Effector memory CD4-positive, alpha-beta T cell (primary cell): ENCODE measurements at places on chromosomes 1 and 21.

- DNase-seq: no peak
These were observed 18.9 kb downstream of the PLCH2 start for GRCh38 chr1:2495026-2495425.

DNA sequence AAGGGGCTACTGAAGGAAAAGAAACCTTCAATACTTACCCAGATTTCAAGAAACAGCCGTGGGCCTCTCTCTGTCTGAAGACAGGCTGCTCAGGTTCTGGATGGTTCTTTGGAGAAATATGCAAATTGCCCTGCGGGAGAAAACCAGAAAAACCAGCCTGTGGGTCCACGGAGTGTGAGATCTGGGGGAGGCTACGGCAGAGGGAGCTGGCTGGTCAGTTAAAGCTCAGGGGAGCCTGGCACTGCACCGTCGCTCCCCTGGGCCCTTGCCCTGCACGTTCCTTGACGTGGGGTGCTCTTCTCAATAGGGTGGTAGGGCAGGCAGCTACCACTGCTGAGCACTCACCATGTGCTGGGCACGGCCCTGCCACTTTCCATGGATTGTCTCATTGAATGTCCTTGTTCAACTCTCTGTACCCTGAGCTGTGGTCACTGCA lies 12.7 kb downstream of the TMCO4 start:
- no peak for DNase-seq

GRCh38 chr1:243253211-243253925 lies 1.7 kb downstream of the CEP170 start:
- no peak for DNase-seq

DNA sequence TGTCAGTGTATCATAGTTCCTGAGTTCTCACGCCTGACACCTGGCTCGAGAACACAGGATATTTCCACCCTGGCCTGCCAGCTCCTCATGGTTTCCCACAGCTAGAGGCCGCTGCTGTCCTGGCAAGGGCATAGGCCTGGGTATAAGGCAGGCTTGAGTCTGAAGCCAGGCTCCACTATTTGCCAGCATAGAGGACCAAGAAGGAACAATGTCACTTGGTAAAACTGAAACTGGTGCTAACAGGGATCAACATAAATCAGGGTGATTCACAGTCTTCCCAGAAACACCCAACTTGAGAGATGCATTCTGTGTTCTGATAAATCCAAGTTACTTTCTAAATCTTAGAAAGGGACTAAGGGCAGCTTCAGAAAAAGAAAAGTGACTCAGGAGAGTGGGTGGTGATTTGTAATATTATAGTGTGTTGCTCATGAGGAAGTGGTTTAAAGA lies 6.9 kb upstream of the S100A2 start:
- DNase-seq: no peak

DNA sequence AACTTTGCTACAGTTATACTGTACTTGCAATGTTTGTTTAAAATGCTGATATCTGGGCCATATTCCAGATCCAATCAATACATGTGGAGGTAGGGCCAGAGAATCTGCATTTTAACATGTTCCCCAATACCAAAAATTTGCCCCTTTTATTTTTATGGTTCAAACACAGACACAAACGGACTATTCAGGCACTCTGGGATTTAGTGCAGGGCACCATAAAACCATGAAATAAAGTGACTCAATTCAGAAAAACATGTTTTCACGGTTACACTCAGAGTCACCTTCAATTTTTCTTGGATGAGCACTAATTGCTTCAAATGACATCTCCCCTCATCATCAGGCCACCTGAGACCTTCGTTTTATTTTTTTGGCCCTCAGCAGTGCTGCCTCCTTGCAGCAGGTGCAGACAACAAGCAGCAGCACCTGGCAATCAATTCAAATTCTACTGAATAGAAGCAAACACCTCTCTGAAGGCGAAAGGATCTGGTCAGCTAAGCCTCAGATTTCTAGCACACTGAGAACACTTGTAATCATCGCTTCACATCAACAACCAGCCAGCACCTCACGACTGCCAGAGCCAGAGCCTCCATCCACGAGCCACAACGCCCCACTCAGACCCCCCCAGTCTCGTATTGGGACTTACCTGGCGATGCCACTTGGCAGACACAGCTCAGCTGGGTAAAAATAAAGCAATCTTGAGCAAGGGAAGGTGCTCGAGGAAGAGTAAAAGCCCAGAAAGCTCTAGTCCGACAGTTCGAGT lies 1.1 kb downstream of the ERO1B start:
- DNase-seq: peak; percentile 17

GRCh38 chr1:59225594-59226316 lies 71.1 kb upstream of the FGGY start:
- no peak for DNase-seq

- no peak for DNase-seq
These were observed 60.0 kb downstream of the PIK3CD start for GRCh38 chr1:9711466-9712020.

DNA sequence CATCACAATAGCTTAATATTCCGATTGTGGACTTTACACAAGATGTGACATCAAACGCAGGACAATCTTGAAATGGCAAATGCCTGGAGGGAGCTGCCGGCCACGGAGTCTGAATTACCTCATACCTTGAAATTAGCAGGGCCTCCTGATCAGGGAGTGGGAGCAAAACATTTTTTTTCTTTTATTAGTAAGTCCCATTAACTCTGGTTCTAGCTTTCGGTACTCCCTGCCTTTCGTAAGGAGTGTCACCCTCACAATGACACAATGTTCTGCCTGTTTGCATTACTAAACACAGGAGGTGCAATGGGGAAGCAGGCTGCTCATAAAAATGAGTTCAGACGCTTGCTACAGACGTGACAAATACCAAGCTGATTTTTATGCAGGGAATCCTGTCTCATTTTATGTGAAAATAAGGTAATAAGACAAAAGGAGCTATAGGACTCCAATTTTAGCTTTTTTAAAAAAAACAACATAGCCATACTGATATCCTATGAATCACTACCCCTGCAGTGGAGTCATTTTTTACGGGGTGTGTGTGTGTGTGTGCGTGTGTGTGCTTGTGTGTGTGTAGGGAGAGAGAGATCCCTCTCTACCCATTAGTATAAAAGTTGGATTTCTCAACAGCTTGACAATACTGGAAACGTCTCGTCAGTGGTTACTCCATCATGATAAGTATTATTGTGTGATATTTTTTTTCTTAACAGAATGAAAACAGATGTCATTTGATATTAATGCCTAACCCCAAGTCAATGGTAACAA lies 205.1 kb upstream of the RUNX1 start:
- DNase-seq: no peak

DNA sequence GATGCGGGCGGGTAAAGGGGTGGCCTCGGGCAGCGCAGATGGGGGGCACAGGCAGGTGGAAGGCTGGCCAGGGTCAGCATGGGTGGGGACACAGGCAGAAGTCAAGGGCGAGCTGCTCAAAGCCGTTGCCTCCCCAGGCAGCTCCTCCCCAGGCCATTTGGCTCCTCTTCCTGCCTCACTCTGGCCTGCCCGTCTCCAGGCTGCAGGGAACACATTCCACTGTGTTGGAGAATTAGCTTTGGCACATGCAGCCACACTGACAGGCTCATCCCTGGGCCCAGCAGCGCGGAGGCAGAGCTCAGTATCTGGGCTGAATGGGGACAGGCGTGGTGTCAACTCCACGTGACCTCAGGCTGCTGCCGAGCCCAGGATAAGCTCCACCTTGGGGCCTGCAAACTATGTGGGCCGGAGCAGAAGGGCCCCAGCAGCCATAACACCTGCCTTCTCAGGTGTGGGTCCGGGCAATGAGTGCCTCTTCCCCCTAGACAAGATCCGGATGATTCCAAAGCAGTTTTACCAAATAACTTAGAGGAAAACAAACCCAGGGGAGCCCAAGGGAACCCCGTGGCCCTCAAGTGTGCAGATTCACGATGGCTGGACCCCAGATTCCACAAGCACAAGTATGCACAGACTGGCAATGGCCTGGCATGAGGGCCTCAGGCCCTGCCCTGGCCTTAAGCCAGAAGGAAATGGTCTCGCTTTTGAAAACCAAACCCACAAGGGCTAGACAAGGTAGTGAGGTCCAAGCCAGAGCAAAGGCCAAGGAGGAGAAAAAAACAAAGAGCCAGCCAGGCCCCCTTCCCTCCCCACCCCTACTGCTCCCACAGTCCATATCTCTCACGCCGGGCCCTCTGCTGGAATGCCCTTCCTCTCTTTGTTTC lies 40.2 kb downstream of the HSPG2 start:
- DNase-seq: no peak

DNA sequence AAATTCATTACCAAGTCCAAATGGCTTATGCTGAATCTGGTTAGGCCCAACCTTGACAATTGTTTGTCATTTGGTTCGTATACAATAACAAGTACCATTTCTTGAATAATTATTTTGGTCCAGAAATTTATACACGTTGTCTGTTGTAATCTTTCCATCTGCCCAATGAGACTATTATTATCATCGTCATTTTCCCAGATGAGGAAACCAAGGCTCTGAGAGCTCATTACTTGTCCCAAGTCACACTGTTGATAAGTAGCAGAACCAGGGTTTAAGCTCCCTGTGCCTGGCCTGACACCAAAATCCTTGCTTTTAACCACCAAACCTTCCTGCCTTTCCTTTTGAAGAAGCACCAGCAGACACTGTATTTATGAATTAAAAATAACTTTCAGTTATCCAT lies 81.3 kb downstream of the RGS2 start:
- DNase-seq: no peak

DNA sequence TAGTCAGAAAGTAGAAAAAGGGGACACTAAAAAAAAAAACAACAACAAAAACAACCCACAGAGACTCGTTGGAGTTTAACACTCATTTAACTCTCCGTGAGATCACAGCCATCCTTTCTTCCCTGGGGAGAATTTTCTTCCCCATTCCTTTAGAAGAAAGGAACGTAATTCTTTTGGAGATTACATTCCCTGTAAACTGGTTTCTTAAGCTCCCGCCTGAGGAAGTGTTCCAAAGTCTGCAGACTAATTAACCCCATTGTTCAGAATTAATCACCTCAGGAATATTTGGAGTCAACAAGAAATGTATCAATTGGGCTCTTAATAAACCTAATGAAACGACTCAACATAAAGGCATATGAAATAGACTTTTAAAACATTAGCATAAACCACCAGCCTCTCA lies 228.2 kb upstream of the CSF3R start:
- no peak for DNase-seq

DNA sequence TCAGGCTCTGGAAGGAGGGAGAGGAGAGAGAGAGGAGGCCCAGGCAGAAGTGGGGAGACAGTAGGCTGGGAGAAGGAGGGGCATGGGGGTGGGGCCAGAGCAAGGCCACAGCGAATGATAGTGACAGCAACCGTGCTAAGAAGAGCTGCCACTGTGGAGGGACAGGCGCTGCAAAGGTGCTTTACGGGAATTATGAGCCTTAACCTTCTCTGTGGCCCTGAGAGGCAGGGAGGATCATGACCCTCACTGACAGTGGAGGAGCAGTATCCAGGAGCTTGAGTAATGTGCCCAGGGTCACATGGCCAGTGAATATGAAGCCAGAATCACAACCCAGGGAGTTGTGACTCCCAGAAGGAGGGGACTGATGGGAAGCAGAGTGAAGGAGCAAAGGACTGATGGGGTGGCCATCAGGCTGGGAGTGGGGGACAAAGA lies 53.4 kb upstream of the RPL11 start:
- DNase-seq: no peak

GRCh38 chr21:35086357-35086756 lies 37.3 kb upstream of the RUNX1 start:
- DNase-seq: no peak

DNA sequence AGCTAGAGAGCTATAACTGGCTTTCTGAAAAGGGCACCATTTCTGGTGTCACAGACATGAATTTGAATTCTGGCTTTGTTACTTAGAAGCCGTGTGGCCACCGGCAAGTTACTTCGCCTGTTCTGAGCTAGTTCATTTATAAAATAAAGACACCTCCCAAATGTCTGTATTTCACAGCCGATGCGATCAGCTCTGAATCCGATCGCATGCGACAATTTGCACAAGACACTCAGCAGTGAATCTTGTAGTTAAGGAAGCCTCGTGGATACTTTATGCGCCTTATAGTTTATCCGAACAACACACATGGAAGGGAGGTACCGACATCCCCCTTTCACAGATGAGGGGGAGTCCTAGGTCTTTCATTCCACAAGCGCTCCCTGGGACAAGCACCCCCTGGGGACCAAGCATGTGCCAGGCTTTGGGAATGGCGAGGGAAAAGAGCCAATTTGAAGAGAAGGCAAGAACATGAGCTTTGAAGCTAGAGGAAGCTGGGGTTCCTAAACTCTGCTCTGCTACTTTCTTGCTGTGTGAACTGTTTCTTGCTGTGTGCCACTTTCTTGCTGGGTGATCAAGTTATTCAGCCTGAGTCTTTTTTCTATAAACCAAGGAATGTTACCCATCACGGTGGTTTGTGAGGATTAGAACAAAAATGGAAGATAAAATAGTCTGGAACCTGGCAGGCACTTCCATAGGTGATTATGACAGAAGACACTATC lies 3.9 kb downstream of the ID3 start:
- DNase-seq: no peak

- DNase-seq: no peak
These were observed 43.2 kb upstream of the CACHD1 start for GRCh38 chr1:64426681-64427080.

- no peak for DNase-seq
These were observed 152.2 kb upstream of the C1orf105 start for GRCh38 chr1:172268237-172268636.
